ENCODE measurements at places on chromosomes 7 and 10.
A peak's percentile ranks its signal among the peaks of the same experiment; 100 is the strongest.

- H3K4me3 ChIP-seq, result no peak overlapping the region
- DNase-seq, result no peak
- no peaks in the 10 kb centered on the region for H3K27me3 ChIP-seq
- no peak overlapping the region for H3K27ac ChIP-seq
- no peaks in the 10 kb centered on the region for H3K4me1 ChIP-seq
Observed at GRCh38 chr10:11322698-11323097, 288.8 kb downstream of the USP6NL start.

DNA sequence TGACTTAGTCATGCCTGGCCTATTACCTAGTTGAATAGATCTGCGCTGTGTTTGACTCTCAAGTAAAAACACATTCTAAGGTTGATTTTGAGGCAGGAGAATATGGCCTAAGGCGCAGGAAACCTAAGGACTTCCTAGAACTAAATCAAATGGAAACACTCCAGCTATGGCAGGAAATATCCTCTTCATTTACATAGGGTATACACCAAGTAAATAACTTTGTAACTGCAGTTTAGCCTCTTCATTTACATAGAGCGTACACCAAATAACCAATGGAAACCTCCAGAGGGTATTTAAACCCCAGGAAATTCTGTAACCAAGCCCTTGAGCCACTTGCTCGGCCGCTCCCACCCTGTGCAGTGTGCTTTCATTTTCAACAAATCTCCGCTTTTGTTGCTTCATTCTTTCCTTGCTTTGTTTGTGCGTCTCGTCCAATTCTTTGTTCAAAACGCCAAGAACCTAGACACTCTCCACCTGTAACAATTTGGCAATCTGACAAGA, 35.6 kb upstream of the XRCC2 start:
- H3K4me3 ChIP-seq, result no peak overlapping the region
- H3K27ac ChIP-seq, result no peak overlapping the region
- no peaks in the 10 kb centered on the region for H3K27me3 ChIP-seq
- no peaks in the 10 kb centered on the region for H3K4me1 ChIP-seq
- H3K36me3 ChIP-seq, result no peaks in the 10 kb centered on the region
- DNase-seq, result no peak

DNA sequence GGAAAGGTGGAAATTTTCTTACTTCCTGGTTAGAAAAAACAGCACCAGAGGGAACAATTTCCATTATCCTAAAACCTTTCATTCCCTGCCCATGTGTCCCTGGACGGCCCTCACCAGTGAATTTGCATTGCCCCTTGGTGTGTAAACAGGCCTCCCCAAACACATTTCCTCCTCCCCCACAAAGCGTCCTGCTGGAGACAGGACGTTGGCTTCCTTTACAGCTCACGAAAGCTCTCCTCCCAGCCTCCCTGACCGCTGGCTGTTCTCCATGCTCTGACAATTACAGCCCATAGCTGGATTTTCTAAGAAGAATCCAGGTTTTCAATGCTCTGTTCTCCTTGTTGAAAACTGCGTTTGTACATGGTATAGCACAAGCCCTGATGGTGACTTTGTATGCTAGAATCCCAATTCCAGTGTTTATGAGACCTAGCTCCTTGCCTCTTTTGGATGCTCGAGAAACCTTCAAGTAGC, 724.2 kb upstream of the CELF2 start:
- DNase-seq, result no peak
- H3K27ac ChIP-seq, result no peak overlapping the region
- no peaks in the 10 kb centered on the region for H3K36me3 ChIP-seq
- no peaks in the 10 kb centered on the region for H3K4me1 ChIP-seq

- H3K4me3 ChIP-seq, result peak overlapping the region; percentile 97
- peak; percentile 72 for DNase-seq
- H3K27ac ChIP-seq, result peak overlapping the region; percentile 97
Observed at GRCh38 chr7:112449353-112449752, 907 bp upstream of the IFRD1 start.

GRCh38 chr10:78248651-78249464, 215.2 kb downstream of the RPS24 start:
- DNase-seq, result no peak
- H3K27ac ChIP-seq, result no peak overlapping the region
- H3K27me3 ChIP-seq, result no peaks in the 10 kb centered on the region
- no peaks in the 10 kb centered on the region for H3K36me3 ChIP-seq
- no peaks in the 10 kb centered on the region for H3K4me1 ChIP-seq

GRCh38 chr7:50648076-50648475, 82.9 kb upstream of the DDC start:
- no peaks in the 10 kb centered on the region for H3K27me3 ChIP-seq
- no peak overlapping the region for H3K27ac ChIP-seq
- DNase-seq, result no peak
- no peak overlapping the region for H3K4me3 ChIP-seq
- H3K4me1 ChIP-seq, result peaks cover 8% of the 10 kb centered on the region

GRCh38 chr10:74585231-74586087, 240.9 kb upstream of the KAT6B start:
- DNase-seq, result peak; percentile 34
- H3K36me3 ChIP-seq, result peaks cover 5% of the 10 kb centered on the region
- peak overlapping the region; percentile 52 for H3K4me3 ChIP-seq
- H3K4me1 ChIP-seq, result peaks cover 32% of the 10 kb centered on the region
- H3K27ac ChIP-seq, result peak overlapping the region; percentile 86
- H3K27me3 ChIP-seq, result no peaks in the 10 kb centered on the region

DNA sequence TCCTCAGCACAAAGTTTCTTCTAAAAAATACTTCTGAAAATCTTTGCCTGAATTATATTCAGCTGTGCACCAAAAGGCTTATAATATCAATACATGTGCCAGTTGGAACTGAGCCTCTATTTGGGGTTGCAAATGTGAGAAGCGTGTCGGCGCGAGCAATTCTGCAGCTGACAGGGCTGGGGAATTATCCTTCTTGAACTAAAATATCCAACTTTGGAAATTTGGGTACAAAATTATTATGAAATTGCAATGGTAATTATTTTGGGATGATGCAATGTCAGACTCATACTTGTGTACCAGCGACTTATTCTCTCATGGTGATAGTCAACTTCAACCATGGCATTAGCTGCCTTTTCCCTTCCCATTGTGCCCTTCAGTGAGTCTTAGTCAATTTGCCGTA, 507.0 kb upstream of the KLF6 start:
- H3K4me1 ChIP-seq, result peaks cover 14% of the 10 kb centered on the region
- H3K27ac ChIP-seq, result no peak overlapping the region
- no peak overlapping the region for H3K4me3 ChIP-seq
- DNase-seq, result no peak

DNA sequence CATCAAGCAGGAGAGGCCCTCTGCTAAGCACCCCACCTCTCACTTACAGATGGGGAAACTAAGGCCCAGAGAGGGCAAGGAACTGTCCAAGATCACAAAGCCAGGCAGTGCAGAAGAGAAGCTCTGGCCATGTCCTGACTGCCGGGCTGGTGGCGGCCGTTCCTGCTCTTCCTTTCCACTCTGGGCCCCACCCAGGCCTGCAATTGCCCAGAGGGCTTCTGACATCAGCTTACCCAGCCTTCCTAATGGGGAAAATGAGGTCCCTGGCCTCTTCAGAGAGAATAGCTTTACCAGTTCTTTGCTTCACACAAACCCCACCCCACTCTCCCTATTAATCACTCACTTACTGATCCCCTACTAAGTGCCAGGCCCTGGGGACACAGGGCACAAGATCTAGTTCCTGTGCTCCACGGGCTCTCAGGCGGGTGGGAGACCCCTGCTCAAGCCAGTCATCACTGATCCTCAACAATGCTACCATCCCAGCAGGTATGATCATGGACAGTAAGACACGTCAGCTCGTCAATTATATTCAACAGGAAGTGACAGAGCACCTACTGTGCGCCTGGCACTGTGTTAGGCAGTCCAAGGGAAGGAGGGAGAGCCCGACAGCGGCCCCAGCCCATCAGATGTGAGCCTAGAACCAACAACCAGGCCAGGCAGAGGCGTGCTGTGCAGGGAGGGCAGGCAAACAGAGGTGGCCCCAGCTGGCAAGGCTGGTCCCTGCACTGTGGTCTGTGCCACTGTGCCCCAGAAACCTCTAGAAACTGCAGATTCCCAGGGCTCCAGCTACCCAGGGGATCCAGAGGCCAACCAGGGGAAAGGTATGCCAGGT, 26.4 kb upstream of the FRAT2 start:
- H3K4me3 ChIP-seq, result no peak overlapping the region
- DNase-seq, result no peak
- peaks cover 62% of the 10 kb centered on the region for H3K36me3 ChIP-seq
- no peaks in the 10 kb centered on the region for H3K4me1 ChIP-seq

- no peak overlapping the region for H3K4me3 ChIP-seq
- no peak for DNase-seq
- H3K27me3 ChIP-seq, result no peaks in the 10 kb centered on the region
- H3K27ac ChIP-seq, result peak overlapping the region; percentile 36
Observed at GRCh38 chr10:21406595-21407193, 118.8 kb downstream of the SKIDA1 start.

GRCh38 chr10:32963096-32963495, 5.1 kb upstream of the ITGB1 start:
- no peaks in the 10 kb centered on the region for H3K36me3 ChIP-seq
- H3K4me3 ChIP-seq, result no peak overlapping the region
- H3K27ac ChIP-seq, result peak overlapping the region; percentile 100
- H3K27me3 ChIP-seq, result no peaks in the 10 kb centered on the region

DNA sequence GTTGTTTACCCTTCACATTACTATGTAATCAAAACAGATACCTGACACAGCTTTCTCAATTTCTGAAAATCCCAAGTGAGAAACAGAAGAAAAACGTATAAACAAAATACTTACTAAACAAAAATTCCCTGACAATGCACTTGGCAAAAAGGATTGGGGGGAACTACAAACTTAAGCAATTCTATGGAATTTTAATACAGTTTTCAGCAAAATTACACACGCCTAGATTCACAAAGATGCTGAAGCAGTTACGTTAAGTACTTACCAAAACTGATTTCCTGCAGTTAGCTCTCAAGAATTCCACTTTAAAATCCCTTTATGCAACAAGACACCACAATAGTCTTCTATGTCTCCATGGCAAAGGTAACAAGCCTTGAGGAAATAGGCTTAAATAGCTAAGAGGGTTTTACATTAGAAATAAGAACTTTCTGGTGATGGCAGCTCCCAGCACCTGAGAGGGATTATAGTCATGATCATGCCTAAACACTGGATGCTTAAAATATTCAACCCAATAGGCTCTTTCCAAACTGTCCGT, 10.8 kb downstream of the TOMM7 start:
- no peaks in the 10 kb centered on the region for H3K27me3 ChIP-seq
- peaks cover 13% of the 10 kb centered on the region for H3K4me1 ChIP-seq
- peaks cover 50% of the 10 kb centered on the region for H3K36me3 ChIP-seq
- no peak overlapping the region for H3K27ac ChIP-seq
- DNase-seq, result no peak

- no peak for DNase-seq
- H3K4me3 ChIP-seq, result no peak overlapping the region
- H3K4me1 ChIP-seq, result peaks cover 9% of the 10 kb centered on the region
- peaks cover 26% of the 10 kb centered on the region for H3K27me3 ChIP-seq
Observed at GRCh38 chr7:72441791-72442190, 29.7 kb upstream of the CALN1 start.

DNA sequence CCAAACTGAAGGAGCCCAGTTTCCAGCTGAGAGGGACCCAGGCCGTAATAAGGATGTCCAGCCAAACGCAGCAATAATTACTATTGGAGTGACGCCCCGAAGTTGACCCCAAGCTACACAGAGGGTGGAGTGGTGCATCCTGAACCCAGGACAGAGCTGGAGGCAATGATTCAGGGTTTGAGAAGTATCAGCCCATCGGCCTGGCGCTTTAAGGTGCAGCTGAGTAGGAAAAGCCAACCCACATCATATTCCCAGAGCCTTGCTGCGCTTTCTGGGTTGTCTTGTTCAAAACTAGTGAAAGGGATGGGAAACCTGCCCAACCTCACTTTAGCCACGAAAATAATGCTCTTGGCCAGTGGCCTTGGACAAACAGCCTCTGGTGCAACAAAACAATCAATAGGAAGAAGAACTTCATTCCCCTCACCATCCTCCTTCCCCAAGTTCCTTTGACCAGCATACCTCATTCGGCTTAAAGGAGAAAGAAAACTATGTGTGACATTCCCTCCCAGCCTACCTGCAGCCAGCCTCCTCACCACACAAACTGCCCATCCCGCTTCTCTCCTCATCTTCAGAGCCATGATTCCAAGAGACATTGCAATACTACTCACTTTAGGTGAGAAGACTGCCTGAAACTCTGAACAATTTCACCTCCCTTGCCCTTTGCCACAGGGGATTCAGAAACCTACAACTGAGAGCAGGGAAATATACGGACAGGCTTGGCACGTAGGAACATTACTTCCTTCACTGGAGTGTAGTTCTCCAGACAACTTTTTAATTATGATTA, 217.2 kb upstream of the MKLN1 start:
- peak overlapping the region; percentile 75 for H3K4me3 ChIP-seq
- peaks cover 23% of the 10 kb centered on the region for H3K4me1 ChIP-seq
- DNase-seq, result peak; percentile 57
- no peaks in the 10 kb centered on the region for H3K27me3 ChIP-seq
- H3K27ac ChIP-seq, result peak overlapping the region; percentile 97
- H3K36me3 ChIP-seq, result peaks cover 17% of the 10 kb centered on the region

DNA sequence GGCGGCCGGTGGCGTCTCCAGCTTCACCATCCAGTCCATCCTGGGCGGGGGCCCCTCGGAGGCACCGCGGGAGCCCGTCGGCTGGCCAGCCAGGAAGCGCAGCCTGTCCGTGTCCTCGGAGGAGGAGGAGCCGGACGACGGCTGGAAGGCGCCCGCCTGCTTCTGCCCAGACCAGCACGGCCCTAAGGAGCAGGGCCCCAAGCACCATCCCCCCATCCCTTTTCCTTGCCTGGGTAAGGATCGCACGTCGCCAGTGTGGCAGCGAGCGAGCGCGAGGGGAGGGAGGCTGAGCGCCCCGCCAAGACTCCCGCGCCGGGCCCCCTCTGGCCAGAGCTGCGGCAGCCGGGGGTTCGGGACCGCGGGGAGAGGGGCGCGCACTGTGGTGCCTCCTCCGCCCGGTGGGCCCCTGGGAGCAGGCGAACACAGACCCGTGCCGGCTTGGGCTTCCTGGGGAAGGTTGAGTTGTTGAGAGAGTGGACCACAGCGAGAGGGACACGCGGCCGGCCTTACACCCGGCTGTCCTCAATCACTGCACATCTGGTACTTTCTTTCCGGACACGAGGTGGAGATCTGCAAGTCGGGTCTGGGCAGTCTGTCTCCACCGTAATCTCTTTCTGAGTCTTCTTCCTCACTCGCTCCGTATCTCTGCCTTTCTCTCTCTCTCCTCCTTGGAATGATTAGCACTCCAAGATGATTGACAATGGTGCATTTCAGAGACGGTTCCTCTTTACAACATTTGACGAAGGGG, 652 bp downstream of the HMX2 start:
- H3K27ac ChIP-seq, result no peak overlapping the region
- H3K4me1 ChIP-seq, result peaks cover 10% of the 10 kb centered on the region
- no peaks in the 10 kb centered on the region for H3K36me3 ChIP-seq
- peaks cover 11% of the 10 kb centered on the region for H3K27me3 ChIP-seq
- no peak overlapping the region for H3K4me3 ChIP-seq

DNA sequence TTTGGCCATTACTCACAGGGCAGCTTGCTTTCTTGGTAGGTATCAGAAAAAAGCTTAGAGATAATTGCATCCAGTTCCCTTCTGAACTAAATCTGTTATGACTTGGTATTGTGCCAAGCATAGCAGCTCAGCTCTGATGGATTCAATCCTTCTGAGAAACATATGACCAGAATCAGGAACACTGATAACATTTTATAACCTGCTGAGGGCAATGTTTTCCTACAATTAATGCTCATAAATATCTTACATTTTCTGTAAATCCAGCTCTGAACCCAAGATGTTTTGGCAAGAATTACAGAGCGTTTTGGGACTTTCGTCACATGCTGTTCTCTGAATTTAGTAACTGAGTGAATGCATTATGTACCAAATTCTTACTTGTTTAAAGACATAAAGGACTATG, 167.8 kb downstream of the KIF20B start:
- H3K4me3 ChIP-seq, result no peak overlapping the region
- DNase-seq, result no peak
- no peaks in the 10 kb centered on the region for H3K27me3 ChIP-seq
- no peaks in the 10 kb centered on the region for H3K36me3 ChIP-seq
